Hindlimb muscle (tissue), 1 donor: ENCODE measurements at places on chromosomes 16 and 17. TPM values are rescaled to one million over a fixed set of nuclear protein-coding genes. Genes with fewer than 3 reads are reported as not detected.

GRCh38 chr17:81925860-81926450, 1.6 kb downstream of the MAFG start:
- DNase-seq = no peak

- DNase-seq = no peak
Measured at GRCh38 chr17:58215685-58216084, 3.4 kb downstream of the MKS1 start.

Gene CMTM2
- polyA plus RNA-seq = 0.71 TPM

DNA sequence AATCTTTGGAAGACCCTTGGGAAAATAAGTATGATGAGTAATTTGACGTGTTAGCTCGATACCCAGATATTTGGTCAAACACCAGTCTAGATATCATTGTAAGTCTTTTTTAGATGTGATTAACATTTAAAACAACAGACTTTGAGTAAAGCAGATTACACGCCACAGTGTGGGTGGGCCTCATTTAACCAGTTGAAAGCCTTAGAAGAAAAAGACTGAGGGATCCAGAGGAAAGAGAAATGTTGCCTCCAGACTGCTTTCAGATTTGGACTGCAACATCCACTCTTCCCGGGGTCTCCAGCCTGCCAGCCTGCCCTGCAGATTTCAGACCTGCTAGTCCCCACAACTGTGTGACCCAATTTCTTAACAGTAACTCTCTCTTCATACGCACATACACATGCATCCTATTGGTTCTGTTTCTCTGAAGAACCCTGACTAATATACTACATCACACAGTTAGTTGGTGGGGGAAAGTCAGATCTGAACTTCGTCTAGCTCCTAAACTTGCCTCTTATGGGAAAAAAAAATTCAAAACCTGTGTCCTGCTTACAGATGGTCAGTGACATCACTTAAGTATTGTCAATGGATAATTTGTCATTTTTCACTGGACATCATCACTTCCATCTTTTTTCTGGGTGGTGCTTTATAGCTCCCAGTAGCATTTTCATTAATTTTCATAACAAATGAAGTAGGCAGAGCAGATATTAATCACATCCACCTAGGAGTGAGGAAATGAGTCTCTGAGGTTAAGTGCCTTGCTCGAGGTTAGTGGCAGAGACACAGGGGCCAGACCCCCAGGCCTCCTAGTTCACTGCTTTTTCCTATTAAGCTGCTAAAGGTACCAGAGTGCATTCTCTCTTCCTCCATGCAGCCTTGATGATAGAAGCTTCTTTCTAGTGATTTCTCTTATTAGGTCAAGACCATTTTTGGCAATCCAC, 107.7 kb upstream of the TOB1 start:
- DNase-seq = no peak

- DNase-seq = no peak
Measured at GRCh38 chr17:72376526-72377345, 255.9 kb downstream of the SOX9 start.

Gene LHX1
- polyA plus RNA-seq = not detected

- no peak for DNase-seq
Measured at GRCh38 chr16:31131841-31132271, 3.7 kb downstream of the PRSS8 start.

GRCh38 chr17:77163511-77164280, 22.9 kb downstream of the SEC14L1 start:
- DNase-seq = no peak

- DNase-seq = no peak
Measured at GRCh38 chr16:26983426-26983825, 83.3 kb upstream of the C16orf82 start.

DNA sequence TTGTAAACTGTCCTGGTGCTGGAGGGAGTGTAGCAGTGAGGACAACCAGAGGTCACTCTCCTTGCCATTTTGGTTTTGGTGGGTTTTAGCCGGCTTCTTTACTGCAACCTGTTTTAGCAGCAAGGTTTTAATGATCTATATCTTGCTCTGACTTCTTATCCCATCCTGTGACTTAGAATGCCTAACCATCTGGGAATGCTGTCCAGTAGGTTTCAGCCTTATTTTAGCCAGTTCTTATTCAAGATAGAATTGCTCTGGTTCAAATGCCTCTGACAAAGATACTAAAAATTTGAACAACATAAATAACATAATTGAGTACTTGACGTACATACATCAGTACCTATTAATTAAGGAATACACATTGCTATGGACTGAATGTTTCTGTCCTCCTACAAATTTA, 93.3 kb upstream of the TOM1L1 start:
- no peak for DNase-seq

GRCh38 chr17:79036596-79036995, 12.6 kb downstream of the C1QTNF1 start:
- DNase-seq = no peak

- DNase-seq = no peak
Measured at GRCh38 chr16:8675183-8676159, 1.1 kb downstream of the ABAT start.

Gene GUCY2D
- 0.15 TPM for polyA plus RNA-seq

DNA sequence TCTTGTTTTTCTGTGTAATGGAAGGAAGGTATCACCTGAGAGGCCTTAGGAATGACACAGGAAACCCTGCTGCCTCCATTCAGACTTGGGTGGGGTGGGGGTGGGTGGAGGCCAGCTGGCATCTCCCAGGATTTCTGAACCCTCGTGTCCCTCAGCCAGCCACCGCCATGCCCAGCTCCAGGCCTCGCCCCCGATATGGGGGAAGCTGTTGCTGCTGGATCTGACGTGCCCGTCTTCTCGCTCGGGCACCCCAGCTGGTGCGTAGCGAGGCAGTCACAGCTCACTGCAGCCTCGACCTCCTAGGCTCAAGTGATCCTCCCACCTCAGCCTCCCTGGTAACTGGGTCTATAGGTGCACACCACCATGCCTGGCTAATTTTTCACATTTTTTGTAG, 220.0 kb upstream of the CHMP6 start:
- no peak for DNase-seq

Gene TADA2A
- polyA plus RNA-seq = 22.7 TPM

- no peak for DNase-seq
Measured at GRCh38 chr16:79296491-79296890, 304.0 kb downstream of the MAF start.

Gene CAPNS2
- polyA plus RNA-seq = 0.39 TPM

Gene MEAK7
- polyA plus RNA-seq = 10.9 TPM

Gene C16orf74
- polyA plus RNA-seq = 1.8 TPM

- no peak for DNase-seq
Measured at GRCh38 chr16:63315229-63315628, 1279.0 kb upstream of the CDH8 start.

- no peak for DNase-seq
Measured at GRCh38 chr17:48110761-48111160, 3.2 kb downstream of the SNX11 start.
